ENCODE measurements at places on chromosomes 1 and 21. TPM values are rescaled to one million over a fixed set of nuclear protein-coding genes. Genes with fewer than 3 reads are reported as not detected.
A peak's percentile ranks its signal among the peaks of the same experiment; 100 is the strongest.

DNA sequence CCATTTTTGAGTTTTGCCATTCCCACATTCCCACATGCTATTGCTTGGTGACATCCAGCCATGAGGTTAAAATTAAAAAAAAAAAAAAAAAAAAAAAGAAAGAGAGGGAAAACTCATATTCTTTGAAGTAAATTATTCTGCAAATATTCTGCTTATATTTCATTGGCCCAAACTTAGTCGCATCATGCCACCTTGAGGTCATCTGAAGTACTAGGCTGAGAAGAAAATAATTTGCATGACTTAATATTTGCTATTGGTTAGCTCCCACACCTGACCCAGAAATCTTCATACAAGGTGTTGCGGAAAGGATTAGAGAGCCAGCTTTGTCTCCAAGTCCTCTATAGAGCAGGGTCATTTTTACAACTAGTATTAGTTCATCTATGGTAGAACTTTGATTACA lies 2206.0 kb downstream of the MRPL39 start:
- DNase-seq = no peak

DNA sequence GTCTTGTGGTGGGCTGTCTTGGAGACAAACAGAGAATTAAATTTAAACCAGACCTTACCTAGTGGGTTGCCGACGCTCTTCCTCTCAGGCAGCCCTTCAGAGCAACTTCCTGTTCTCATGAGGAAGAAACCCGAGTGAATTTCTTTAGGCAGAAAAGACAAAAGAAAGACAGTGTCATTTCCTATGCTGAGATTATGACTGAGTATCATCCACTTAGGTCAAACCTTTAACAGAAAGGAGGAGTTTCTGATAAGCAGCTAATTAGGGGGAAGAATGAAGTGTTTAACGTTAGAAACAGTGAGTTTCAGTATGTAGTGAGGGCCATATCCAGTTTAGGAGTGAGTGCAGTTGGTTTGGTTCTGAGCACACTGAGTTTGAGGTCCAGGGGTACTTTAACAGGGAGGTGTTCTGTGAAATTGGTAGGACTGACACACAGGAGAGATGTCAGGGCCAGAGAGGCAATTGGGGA lies 38.7 kb downstream of the FASLG start:
- DNase-seq = no peak

DNA sequence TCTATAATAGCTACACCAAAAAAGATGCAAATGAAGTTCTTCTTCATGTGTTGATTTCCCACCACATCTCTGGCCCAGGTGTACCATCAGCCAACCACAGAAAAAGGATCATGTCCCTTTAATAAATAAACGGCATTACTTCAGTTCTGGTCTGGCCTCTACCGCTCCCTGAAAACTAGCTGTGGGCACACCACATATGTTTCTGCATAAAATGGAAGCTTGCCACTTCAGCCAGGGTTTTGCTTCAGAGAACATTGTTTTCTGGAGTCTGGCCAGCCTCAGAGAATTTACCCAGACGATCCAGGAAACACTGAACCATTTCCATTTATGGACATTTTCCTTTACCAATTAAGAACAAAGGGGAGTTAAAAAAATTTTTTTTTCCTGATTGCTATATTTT lies 5.8 kb upstream of the LAMC2 start:
- DNase-seq = peak; percentile 89

GRCh38 chr1:156241311-156241811 lies 623 bp upstream of the BGLAP start:
- peak; percentile 26 for DNase-seq

DNA sequence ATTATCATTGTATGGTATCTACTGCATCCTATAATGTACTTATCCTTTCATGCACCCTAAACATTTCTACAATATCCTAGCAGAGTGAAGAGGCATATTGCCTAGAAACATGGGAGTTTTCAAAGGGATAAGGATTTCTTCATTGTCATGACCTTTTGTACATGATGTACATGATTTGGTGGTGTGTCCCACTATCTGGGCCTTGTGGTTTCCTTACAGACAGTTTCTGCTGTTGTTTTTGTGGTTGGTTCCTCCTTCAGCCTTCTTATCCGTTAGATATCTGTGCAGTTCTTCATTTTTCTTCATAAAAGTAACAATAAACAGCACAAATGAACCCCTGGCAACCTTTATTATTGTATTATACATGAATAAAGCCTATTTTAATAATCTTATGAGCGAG lies 70.4 kb upstream of the BACH1 start:
- no peak for DNase-seq

FGR gene
- total RNA-seq = 1.9 TPM

CHAF1B gene
- total RNA-seq = 2.5 TPM

C4BPA gene
- total RNA-seq = not detected

Measured in cerebellum (tissue), 4 donors.